ENCODE measurements at places on chromosomes 16 and 17.

DNA sequence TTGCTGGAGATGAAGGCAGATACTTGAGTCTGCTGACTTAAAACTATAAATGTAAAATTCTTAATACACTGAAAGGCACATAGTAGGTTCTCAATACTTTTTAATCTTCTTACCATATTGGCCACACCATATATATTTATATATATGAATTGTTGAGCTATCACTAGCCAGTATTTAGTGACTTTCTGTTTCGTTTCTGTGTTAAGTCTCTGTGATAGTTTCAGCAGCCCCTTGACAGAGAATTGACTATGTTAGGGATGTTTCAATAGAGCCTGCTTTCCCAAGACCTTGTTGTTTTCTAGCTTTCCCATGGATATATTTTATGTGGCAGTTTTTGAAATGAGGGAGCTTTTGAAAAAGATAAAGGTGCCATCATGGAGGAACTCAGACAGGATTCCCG lies 206.5 kb upstream of the GOT2 start:
- no peak for DNase-seq

DNA sequence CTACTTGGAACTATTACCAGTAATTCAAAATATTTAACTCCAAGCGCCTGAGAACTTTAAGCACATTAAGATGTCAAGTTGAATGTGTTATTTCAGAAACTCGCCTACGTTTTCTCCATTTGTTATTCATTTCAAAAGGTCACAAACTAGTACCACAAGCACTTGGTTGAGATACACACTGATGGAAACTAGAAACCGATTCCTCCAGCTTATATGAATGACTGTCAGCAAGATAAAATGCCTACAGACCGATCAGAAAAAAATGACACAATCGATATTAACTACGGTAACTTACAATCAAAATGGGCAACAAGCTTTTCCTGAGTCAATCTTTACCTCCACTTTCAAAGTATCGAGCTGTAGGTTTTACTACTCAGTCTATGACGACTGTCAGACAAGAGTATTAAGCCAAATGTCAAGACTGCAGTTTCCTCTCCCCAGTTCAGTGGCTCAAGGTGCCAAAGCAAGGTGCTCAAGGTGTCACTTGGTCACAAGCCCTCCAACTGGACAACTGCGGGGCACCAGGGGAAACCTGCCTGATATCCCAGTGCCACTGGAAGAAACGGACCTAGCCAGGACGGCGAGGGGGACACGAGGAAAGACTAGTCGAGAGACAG lies 678 bp downstream of the SRP68 start:
- DNase-seq = no peak

DNA sequence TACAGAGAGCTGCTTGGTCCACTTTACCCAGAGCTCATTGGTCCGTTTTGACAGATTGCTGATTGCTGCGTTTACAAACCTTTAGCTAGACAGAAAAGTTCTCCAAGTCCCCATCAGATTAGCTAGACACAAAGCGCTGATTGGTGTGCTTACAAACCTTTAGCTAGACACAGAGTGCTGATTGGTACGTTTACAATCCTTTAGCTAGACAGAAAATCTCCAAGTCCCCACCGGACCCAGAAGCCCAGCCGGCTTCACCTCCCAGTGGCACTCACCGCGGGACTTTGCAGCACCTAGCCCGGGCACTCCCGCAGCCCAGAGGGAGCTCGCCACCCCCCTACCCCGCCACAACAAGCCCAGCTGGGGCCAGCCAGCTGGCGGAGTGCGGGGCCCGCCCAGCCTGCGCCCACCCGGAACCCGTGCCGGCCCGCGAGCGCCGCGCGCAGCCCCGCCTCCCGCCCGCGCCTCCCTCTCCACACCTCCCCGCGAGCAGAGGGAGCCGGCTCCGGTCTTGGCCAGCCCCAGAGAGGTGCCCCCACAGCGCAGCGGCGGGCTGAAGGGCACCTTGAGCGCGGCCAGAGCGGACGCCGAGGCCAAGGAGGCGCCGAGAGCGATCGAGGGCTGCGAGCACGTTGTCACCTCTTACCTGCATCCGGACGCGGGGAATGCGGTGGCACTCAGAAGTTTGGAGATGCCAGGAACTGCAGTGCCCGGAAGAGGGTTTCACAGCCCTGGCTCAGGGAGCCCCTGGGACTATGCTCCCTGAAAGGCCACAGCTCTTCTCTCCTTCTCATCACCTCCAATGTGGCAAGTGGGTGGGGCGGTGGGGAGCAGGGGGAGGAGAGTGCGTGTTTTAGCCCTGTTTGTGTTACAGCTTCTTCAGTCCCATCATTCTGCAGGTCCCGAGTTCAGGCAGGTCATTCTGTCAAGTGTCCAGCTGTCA lies 1504.5 kb downstream of the CDH11 start:
- DNase-seq = no peak

DNA sequence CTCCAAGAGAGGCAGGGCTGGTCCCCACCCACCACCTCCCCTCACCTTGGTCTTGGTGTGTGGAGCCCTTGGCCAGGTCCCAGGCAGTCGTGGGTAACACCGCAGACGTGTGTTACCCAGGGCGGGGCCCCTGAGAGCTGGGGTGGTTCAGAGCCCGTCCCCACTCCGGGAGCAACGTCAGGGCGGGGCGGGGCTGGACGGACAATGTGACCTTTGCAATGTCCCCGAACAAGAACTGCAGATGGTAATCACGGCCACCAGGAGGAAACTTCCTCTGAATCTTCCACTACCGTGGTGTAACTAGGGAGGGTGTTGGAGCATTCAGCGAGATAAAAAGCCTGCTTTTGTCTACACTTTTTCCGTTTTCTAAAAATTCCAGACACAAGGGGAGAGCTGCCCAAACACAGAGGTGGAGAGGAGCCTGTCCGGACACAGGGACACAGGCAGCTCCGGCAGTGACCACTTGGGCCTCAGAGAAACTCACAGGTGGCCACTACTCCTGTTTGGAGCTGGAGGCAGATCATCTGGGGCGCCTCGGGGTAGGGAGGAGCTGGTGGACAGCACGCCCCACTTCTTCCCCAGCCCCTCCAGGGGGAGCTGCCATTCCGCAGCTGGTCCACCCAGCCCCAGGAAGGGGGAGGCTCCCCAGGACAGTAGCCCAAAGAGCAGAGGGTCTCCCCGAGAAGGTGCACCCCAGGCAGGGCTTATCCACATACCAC lies 14.2 kb upstream of the SLC38A10 start:
- DNase-seq = peak; percentile 80

DNA sequence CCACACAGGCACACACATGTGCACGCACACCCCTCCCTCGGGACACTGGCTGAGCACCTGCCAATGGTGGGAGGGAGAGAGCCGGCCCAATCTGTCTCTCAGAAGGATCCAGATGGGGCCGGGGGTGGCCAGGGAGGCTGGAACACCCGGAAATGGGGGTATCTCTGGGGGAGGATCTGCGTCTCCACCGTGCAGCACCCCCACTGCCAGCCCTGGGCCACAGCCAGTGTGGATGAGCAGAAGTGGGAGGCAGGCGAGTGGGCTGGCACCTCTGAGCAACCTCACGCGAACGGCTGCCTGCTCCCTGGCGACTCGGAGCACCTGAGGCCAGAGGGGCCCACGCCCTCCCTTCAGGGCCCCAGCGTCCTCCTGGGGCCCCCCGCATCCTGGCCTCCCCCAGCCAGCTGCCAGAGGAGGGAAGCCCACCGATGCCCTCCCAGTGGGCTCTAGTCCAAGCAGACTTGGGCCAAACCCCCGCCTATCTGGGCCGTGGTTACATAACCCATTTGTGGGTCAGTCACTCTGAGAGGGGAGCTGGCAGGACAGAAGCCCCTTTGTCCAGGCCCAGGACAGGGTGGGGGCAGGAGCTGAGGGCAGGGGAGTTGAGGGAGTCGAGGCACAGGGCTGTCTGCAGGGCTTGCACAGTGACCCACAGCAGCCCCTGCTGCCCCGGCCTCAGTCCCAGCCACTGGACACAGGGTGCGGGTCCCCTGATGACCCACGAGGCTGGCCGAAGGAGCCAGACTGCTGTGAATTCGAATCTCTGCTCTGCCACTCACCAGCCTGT lies 5.6 kb downstream of the CASKIN1 start:
- no peak for DNase-seq

DNA sequence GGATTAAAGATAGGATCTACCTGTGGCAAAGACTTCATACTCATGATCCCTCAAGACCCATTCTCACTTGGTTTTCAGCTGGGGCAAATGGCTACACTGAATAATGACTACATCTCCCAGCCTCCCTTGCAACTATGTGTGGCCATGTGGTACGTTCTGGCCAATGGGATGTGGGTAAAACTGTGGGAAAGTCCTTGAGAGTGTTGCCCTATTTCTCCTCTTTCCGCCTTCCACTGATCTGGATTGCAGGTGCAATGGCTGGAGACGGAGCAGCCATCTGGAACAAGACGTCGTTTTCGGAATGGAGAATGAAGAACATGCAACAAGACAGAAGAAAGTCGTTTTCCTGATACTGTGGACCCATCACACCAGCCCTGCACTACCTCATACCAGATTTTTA lies 48.5 kb downstream of the HAPSTR1 start:
- no peak for DNase-seq

GRCh38 chr16:74304164-74304834 lies 7.7 kb downstream of the PSMD7 start:
- no peak for DNase-seq

DNA sequence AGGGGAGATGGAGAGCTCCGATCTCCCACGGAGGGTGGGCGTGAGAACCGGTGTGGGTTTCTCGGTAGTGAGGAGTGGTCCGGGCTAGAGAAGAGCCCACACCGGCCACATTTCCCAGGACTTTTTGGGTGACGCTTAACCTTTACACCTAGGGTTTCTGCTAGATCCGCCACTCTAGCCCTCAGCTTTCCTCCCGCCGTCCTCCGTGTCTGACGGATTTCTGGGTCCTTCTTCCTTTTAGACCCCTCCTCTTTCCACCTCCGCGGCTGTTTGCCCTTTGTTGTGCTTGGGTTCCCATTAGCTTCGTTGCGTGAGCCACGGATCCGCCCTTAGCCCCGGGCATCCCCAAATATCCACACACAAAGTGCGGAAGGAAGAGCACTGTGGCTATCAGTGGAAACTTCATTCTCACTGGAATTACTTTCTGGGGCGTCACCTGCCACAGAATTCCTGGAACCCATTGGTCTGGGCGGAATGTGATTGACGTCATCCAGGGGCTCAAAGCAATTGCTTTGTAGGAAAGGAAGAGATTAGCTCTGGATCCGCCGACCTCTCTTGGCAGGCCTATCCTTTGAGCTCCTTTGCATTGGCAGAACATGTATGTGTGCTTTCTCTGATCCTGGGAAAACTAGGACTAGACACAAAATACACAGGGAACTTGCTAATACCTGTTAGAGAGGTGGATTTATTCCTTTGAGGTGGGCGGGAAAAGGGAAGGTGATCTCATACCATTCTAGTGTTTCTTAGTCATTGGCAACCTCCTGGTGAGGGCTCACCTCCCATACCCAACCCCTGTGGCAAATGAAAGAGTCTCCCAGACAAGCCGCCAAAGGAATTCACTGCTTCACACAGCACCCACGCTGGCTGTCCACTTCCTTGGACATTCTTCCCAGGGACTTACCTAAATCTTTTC lies 654 bp downstream of the TNFAIP1 start:
- DNase-seq = peak; percentile 29

DNA sequence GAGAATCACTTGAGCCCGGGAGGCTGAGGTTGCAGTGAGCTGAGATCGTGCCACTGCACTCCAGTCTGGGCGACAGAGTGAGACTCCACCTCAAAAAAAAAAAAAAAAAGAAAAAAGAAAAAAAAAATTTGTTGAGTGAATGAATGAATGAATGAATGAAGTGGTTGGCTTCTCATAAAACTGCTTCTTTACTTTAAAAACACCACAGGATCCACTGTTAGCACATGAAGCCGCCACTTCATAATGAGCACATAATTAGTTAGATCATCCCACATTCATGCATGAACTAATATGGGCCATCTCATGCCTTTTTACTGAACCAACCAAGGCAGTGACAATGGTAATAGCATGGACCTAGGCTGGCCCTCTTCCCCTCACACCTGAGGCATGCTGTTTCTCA lies 135.0 kb upstream of the XYLT1 start:
- DNase-seq = no peak

- DNase-seq = no peak
Measured at GRCh38 chr16:85079785-85080570, 32.3 kb downstream of the CIBAR2 start.

DNA sequence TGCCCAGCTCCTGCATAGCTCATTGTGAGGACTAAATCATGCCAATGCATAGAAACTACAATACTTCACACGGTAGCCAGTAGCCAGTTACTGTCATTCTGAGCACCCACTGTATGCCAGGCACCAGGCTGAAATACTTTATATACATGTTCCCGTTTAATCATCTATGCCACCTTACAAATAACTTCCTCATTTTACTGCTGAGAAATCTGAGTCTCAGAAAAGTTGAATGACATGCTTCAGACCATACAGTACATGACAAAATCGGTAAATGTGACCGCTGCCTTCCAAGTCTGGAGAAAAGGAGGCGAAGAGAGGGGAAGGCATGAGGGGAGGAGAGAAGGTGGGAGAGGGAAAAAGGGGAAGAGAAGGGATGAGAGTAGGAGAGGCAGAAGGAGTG lies 9.2 kb upstream of the TLCD3B start:
- no peak for DNase-seq

DNA sequence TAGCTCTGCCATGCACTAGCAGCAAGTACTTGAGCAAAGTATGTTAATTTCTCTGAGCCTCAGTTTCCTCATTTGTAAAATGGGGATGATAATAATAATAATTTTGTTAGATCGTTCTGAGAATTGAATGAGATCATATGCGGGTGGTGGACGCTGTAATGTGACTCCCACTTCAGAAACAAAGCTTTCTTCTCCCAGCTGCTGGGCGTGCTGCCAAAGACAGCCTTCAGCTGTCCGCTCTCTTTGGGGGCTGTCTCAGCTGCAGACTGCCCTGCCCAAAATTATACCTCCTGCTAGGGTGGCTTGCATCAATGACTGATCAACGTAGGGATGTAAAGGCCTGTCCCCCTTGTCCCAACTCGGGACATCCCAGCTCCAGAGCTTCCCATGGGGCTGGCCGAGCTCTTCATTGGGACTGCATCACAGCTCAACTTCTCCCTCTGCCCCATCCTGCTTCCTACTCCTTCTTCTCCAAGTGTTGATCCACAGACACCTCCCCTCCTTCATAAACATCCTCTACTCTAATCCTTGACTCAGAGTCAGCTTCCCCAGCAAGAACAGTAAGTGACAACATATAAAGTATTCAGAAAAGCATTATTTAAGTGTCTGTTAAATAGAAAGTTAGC lies 30.7 kb upstream of the CDH5 start:
- DNase-seq = no peak
